ENCODE measurements at places on chromosomes 2 and 18. TPM values are rescaled to one million over a fixed set of nuclear protein-coding genes. Genes with fewer than 3 reads are reported as not detected.

Gene GATA6
- 2.9 TPM for total RNA-seq

GRCh38 chr2:199707593-199708185 lies 143.3 kb downstream of the FTCDNL1 start:
- DNase-seq: no peak

GRCh38 chr2:80050246-80050645 lies 254.3 kb downstream of the LRRTM1 start:
- no peak for DNase-seq

DNA sequence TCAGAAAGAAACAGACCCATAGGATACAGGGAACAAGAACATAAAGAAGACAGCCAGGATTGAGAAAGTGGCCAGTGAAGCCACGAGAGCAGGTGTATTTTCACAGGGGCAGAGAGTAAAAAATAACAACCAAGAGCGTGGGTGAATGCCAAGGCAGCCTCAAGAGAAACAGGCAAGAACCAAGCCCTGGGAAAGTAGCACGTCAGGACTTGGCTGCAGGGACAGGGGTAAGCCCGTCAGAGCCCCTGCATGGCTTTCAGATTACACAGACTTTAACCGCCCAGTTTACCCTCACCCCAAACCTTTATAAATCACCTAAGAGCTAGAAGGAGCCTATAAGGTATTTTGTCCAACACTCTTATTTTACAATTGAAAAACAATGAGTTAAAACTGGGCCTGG lies 43.7 kb downstream of the ARL4C start:
- DNase-seq: no peak

Data from suprapubic skin (tissue), 4 donors.